Stimulated activated CD4-positive, alpha-beta T cell treated with anti-CD3 and anti-CD28 coated beads, Interleukin-1b, Interleukin-23, amount 100 ng/mL, for 4 hours (primary cell): ENCODE measurements at places on chromosomes 16 and 17.

DNA sequence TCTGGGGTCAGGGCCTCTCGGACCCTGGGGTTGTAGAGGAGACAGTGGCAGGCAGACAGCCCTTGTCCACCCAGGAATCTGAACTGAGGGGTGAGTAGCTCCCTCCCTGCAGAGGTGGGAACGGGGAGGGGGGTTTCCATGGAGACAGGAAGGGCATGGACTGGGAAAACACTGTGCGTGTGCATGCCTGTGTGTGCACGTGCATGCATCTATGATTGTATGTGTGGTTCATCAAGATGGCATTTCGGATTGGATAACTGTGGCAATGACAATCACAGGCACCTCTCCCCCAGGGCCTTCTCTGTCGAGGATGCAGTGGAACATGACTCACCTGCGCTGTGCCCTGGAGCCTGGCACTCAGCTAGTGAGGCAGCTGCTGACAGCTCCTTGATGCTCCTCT lies 6.1 kb upstream of the CD300C start:
- DNase-seq: no peak

GRCh38 chr17:82457929-82458178 lies 687 bp upstream of the NARF start:
- no peak for DNase-seq

DNA sequence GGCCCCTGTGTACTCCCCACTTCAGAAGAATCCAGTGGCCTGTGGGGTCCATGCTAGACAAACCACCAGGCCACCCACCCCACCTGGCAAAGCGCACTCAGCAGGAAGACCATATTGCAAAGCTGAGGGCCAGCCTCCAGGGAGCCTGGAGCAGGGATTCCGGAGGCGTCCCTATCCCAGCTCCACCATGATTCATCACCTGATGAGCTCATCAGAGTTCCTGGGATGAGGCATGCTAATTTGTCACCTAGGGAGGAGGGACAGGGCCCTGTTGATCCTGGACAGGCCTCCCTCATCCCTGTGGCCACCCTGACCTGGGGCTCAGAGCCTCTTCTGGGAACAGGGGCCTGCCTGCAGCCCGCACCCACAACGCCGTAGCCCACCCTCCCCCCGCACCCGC lies 131.6 kb upstream of the PLCG2 start:
- DNase-seq: no peak

GRCh38 chr17:37614823-37615222 lies 5.6 kb upstream of the SYNRG start:
- no peak for DNase-seq

- DNase-seq: no peak
These were observed 374.3 kb upstream of the GOT2 start for GRCh38 chr16:59108374-59108773.

GRCh38 chr17:45666046-45666600 lies 118.0 kb upstream of the CRHR1 start:
- DNase-seq: no peak

DNA sequence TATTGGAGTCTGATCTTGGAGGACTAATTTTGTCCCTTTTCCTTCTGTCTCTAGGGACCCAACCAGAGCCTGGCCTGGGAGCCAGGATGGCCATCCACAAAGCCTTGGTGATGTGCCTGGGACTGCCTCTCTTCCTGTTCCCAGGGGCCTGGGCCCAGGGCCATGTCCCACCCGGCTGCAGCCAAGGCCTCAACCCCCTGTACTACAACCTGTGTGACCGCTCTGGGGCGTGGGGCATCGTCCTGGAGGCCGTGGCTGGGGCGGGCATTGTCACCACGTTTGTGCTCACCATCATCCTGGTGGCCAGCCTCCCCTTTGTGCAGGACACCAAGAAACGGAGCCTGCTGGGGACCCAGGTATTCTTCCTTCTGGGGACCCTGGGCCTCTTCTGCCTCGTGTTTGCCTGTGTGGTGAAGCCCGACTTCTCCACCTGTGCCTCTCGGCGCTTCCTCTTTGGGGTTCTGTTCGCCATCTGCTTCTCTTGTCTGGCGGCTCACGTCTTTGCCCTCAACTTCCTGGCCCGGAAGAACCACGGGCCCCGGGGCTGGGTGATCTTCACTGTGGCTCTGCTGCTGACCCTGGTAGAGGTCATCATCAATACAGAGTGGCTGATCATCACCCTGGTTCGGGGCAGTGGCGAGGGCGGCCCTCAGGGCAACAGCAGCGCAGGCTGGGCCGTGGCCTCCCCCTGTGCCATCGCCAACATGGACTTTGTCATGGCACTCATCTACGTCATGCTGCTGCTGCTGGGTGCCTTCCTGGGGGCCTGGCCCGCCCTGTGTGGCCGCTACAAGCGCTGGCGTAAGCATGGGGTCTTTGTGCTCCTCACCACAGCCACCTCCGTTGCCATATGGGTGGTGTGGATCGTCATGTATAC lies 8.0 kb downstream of the GPRC5C start:
- no peak for DNase-seq

- DNase-seq: no peak
These were observed 354.1 kb downstream of the KCNJ2 start for GRCh38 chr17:70523426-70523825.

- no peak for DNase-seq
These were observed 486.2 kb upstream of the RBFOX1 start for GRCh38 chr16:6846452-6846851.

DNA sequence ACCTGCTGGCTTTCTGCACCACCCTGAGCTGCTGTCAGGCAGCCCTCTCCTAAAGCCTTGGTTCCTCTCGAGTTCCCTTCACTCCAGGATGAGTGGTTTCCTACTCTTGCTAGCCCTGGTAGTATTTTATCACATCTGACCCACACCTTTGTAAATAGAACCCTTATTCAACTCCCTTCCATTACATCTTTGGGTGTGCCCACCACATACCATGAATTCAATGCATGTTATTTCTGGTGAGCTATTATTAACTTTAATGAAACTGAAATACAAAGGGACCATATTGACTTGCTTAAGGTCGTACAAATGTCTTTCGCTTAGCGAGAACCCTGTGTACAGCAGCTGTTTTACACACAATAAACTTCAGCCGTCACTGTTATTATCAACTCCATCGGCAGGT lies 521.3 kb downstream of the GRIN2A start:
- no peak for DNase-seq

DNA sequence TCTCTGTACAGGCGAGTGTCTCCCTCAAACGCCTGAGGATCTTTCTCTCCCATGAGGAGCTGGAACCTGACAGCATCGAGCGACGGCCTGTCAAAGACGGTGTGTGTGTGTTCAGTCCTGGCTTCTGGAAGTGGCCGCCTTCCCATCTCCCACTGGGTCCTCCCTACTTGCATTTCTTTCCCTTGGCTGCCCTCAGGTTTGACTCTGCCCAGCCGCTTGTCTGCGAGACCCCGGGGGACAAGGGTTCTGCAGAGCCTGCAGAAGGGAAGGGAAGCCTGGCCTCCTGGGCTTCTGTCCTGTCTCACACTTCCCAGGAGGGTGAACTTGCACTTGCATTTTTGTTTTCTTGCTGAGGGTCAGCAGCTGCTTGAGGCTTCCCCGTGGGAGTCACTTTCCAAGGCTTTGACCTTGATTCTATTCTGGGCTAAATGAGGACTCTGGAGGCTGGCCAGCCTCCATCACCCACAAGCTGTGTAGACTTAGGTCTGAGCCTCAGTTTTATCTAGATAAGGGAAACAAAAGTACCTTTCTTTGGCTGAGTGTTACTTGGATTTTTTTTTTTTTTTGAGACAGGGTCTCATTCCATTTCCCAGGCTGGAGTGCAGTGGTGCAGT lies 122.3 kb downstream of the ABCC1 start:
- no peak for DNase-seq

GRCh38 chr17:74260525-74260850 lies 13.5 kb upstream of the DNAI2 start:
- no peak for DNase-seq

DNA sequence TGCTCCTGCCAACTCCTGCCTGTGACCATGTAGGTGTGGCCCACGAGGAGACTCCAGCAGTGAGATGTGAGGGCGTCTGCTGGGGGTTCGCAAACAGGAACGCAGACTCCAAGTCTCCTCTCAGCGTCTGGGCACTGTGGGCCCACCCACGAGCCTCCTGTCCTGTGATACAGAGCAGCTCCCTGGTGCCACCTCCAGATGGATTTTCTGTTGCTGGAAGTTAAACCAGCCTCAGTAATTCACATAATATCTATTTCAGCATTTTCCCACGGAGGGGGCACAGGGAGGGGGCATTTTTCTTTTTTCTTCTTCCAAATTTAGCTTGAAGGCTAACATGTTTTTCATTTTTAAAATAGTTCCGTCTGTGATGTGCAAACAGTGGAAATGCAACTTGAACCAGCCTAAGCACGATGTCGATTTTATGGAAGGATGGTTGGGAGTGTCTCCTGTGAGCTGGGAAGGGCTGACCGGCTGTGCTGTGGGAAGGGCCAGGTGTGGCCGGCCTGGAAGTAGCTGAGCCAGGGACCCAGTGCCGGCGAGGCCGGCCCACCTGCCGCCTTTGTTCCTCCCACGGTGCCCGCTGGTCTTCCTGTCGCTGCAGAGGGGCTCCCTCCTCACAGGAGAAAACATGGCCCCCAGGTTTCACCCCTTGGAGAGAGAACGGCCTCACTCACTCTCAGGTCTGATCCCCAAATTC lies 3.9 kb upstream of the RAB40B start:
- DNase-seq: no peak

DNA sequence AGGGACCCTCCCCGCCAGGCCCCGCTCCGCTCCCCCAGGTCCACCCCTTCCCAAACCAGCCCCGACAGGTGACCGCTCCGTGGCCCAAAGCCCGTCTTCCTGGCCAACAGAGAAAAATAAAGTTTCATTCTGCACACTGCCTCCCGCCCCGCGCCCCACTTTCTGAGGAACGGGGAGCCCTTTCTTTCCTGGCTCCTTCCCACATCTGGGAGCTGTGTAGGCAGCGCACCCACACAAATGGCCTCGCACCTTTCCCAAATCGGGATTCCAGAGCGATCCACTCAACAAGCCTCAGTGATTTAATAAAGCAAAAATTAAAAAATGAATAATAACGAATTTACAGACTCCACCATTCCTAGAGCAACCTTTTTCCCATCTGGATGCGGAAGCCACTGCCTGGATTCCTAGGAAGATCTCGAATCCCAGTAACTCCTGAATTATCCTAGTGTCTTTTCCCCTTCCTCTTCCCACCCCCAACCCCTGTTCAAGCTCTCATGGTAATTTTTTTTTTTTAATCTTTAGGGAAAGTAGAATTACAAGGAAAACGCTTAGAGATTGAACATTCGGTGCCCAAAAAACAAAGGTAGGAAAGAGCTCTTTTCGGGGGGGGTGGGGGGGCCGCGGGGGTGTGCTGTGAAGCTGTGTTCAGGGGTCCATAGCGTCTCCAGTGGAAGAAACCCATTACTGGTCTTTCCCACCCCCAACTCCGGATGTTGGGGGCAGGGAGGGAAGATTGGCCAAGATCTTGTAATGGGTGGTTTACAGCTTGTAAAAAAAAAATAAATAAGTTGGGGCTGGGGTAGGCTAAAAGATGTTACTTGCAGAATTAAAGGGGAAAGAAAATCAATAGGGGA lies 1.6 kb downstream of the IGF2BP1 start:
- DNase-seq: no peak

DNA sequence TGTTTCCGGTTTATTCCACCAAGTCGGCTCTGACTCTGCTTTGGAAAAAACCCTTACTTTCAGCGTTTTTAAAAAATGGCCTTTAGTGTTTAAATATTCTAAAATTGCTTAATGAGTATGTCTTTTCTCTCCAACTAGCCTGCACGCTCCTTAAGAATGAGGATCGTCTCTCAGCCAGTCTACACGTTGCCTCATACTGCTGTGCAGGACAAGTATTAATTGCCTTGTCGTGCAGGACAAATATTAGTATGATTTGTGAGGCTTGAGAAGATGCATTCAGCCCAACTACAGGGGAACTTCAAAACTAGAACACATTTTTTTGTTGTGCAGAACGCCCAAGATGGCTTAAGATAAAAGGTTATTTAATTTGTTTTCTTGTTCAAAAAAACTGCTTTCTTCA lies 61.2 kb downstream of the MARCHF10 start:
- DNase-seq: no peak

DNA sequence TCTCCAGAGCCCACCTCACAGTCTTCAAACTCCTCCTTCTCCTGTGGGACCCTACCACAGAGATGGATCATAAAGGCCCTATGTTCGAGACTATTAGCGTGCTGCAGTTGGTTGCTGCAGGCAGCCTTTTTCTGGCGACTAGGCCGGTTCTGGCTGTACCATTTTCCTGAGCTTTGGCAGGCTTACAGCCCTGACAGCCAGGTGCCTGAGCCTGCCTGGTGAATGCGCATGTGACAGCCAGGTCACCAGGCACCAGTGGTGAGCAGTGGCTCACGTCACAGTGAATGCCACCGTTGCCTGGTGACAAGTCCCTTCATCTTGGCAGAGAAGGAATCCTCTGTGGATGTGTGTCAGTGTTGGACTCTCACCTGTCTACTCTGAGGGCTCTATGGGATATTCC lies 978.8 kb downstream of the KCNJ18 start:
- no peak for DNase-seq

DNA sequence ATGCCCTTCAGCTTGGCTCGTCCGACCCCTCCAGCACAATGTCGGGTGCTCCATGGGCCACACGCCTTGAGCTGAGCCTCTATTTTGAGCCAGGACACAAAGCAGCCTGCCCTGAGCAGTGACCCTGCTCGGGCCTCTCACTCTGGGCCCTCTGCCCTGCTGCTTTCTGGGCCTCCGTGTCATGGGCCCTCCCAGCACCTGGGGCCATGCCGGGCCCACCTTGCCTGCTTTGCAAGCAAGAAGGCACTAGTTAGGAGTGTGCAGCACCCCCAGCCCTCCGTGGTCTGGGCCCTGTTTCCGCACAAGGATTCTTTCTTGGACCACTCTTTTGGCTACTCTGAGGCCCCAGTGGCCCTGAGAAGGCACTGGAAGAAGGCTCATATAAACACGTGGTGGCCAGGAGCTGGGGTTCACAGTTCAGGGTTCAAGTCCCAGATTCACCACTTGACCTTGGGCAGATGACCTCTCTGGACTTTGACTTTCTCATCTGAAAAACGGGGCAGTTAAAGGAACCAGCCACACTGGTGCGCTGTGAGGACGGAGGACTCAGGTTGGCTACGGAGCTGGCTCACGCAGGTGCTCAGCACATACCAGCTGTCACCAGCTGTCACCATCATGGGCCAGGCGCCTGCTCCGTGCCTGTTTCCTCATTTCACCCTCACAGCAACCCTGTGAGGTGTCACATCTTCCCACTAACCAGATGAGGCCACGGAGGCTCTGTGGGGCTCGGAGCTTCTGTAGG lies 166.0 kb upstream of the GSE1 start:
- no peak for DNase-seq
